ENCODE measurements at places on chromosomes 13 and 19.

DNA sequence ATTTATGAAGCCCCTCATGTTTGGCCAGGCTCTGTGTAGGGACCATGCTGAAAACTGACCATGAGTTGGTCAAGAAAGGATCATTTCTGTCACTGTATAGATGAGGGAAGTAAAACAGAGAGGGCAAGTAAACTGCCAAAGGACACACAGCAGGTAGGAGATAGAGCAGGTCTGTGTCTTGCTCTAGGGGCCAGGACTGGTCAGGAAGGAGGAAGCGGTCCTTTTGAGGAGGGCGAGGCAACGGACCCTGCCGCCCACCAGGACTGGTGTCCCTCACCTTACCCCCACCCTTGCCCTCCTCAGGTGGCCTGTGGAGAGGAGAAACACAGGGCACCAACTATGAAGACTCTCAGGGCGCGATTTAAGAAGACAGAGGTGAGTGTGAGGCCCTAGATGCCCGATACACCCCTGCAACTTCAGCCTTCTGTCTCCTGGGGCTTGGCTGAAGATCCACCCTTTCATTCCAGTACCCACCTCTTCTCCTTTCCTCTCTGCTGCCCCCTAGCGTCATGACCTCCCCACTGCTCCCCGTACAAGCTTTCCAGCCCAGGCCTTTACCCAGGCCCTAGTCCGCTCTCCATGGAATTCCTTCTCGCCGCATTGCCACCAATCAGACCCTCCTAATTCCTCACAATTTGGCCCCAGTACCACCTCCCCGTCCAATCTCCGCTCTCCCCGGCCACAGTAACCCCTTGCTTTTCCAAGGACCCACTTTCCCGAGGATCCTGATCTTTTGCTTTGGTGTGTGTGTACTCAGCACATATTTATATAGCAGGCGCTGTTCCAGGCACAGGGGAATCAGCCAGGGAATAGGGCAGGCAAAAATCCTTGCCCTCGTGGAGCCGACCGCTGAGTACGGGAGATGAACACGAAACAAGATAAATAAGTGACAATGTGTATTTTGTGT lies 3.9 kb downstream of the ANKRD24 start:
- DNase-seq: peak; percentile 45

DNA sequence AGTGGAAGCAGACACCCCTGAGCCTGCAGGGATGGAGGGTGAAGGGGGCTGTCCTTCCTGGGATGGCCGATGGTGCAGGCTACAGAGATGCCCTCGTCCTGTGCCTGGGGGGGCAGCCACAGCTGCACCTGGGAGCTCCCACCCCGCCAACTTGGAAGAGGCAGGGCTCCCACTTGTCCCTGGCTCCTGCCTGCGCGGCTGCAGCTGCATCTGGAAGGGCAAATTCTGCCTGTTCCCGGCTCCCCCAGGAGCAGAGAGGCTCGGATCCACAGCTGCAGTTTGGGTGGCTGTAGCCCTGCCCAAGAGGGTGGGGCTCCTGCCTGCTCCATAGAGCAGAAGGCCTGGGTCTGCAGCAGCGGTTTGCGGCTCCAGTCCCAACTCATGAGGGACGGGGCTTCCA lies 2.2 kb downstream of the CEP89 start:
- no peak for DNase-seq

- DNase-seq: no peak
Observed at GRCh38 chr19:29547361-29547960, 21.7 kb downstream of the VSTM2B start.

DNA sequence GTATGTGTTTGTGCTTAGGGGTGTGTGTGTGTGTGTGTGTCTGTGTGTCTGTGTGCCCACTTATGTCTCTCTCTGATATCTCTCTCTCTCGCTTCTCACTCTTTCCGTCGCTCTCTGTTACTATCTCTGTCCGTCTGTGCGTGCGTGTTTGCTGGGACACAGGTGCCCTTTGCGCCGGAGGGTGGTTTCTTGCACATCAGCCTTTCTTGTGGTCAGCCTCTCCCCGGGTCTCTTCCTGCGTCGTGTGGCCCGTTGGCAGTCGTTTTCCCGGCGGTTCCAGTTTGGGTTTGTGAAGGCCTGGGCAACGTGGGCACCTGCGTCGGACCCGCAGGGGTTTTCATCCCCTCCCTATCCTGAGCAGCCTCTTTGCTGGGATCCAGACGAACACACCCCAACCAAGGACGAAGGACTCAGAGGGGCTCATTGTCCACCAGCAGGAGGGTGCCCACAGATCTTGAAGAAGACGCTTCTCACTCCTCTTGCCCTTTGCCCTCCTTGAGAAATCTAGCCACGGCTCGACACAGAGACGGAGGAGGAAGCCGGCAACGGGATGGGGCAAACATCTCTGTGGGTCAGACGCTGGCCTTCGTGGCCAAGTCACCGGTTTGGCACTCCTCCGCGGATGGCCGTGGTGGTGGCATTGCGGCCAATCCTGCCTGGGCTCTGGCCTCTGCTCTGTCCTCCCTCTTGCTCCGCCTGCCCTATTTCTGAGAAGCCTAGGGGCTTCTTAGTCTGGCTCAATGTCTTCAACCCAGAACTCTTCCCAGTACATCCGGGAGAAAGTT lies 52.3 kb downstream of the ZNF146 start:
- no peak for DNase-seq

DNA sequence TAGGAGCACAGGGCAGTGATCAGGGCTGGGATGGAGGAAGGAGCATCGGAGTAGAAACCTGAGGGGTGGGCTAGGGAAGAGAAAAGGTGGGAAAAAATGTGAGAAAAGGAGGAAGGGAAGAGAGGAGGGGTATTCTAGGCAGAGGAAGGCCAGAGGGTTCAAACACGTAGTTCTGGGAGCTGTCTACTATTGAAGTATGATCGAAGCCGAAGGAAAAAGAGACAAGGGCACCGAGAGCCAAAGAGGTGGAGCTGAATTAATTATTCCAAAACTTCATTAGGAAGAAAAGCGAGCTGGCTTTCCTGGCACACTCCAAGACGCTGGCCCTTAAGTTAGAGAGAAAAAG lies 7.8 kb downstream of the DLL3 start:
- no peak for DNase-seq

GRCh38 chr13:114315074-114315785 lies 927 bp downstream of the CHAMP1 start:
- no peak for DNase-seq

GRCh38 chr13:109096101-109096500 lies 466.7 kb downstream of the MYO16 start:
- DNase-seq: no peak

DNA sequence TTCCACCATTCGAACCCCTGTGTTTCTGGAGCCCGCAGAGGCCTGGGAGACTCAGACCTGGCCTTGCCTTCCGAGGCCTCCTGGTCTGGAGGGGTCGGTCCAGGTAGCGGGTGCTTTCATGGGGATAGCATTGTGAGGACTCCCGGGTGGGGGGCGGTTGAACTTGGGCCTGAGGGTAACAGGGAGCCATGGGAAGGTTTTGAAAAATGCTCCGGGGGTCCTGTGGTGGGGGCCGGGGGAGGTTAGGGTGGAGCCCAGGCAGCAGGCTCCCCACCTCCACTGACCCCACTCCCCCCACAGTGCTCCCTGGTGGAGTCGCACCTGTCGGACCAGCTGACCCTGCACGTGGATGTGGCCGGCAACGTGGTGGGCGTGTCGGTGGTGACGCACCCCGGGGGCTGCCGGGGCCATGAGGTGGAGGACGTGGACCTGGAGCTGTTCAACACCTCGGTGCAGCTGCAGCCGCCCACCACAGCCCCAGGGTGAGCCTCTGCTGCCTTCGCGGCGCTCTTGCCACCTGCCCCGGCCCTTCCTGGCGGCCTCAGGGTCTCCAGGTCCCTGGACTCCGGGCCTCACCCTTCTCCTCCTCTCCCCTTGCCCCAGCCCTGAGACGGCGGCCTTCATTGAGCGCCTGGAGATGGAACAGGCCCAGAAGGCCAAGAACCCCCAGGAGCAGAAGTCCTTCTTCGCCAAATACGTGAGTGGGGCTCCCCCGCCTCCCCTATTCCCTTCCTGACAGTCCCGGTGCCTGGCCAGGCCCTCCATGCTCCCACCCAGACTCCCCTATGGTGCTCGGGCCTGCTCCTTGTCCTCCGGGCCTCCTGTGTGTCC lies 3.8 kb upstream of the GARIN5A start:
- no peak for DNase-seq

- no peak for DNase-seq
Observed at GRCh38 chr19:35080613-35081170, 34.9 kb upstream of the FXYD3 start.

DNA sequence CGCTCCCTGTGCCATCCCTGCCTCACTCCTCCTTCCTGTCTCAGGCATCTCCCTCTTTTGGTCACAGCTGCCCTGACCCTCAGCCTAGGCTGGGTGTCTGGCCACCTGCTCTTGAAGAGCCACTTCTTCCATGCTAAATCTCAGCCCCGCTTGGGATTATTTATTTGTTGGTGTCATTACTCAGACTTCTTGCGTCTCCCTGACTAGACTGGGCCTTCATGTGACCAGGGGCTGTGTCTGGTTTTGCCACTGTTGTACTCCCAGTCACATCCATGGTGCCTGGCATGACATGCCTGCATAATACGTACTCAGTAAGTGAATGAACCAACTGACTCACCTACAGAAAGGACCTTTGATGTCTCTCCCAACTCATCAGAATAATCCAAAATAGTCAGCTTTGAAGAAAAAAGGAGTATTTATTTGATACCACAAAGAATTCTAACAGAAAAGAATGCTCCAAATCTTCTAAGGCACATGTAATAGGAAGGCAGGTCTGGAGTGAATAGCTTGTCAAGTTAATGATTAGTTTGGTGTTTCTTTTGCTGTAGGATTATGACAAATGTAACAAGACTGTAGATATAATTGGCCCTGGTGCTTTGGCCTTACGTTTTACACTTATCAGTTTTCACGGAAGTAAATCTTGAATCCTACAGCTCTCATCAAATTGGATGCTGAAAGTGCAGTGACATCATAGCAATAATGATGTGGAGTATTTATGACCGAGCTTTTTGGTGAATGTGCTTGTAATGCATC lies 84.0 kb downstream of the ALOX5AP start:
- no peak for DNase-seq

- DNase-seq: no peak
Observed at GRCh38 chr19:16429759-16430091, 42.0 kb downstream of the EPS15L1 start.

- DNase-seq: no peak
Observed at GRCh38 chr19:27858981-27859581, 1353.9 kb downstream of the UQCRFS1 start.

- no peak for DNase-seq
Observed at GRCh38 chr19:49514151-49514550, 1.7 kb downstream of the FCGRT start.

GRCh38 chr19:14337510-14337909 lies 43.7 kb upstream of the ADGRE5 start:
- DNase-seq: no peak

GRCh38 chr13:107365466-107366215 lies 797.7 kb upstream of the ARGLU1 start:
- no peak for DNase-seq

All from stimulated activated CD4-positive, alpha-beta T cell treated with anti-CD3 and anti-CD28 coated beads, TNF-alpha, amount 100 ng/mL, for 1 hour (primary cell).